ENCODE measurements at places on chromosomes 3 and 15. TPM values are rescaled to one million over a fixed set of nuclear protein-coding genes. Genes with fewer than 3 reads are reported as not detected.

GRCh38 chr3:185313693-185314246 lies 49.2 kb upstream of the MAP3K13 start:
- H3K27me3 ChIP-seq, result peaks cover 4% of the 10 kb centered on the region
- no peak for DNase-seq
- H3K4me3 ChIP-seq, result no peak overlapping the region
- peaks cover 5% of the 10 kb centered on the region for H3K36me3 ChIP-seq

- peaks cover 15% of the 10 kb centered on the region for H3K27me3 ChIP-seq
- DNase-seq, result no peak
- H3K4me1 ChIP-seq, result peaks cover 29% of the 10 kb centered on the region
Measured at GRCh38 chr3:53773611-53774368, 72.4 kb downstream of the CHDH start.

CA12 gene
- 0.46 TPM for total RNA-seq

GRCh38 chr15:89419370-89419984 lies 76.9 kb downstream of the RHCG start:
- no peak overlapping the region for H3K4me3 ChIP-seq
- no peaks in the 10 kb centered on the region for H3K36me3 ChIP-seq
- no peak overlapping the region for H3K27ac ChIP-seq

GRCh38 chr3:25812644-25813043 lies 22.8 kb downstream of the OXSM start:
- H3K4me1 ChIP-seq, result peaks cover 11% of the 10 kb centered on the region
- no peak overlapping the region for H3K4me3 ChIP-seq
- no peak for DNase-seq
- H3K27ac ChIP-seq, result no peak overlapping the region
- no peaks in the 10 kb centered on the region for H3K36me3 ChIP-seq
- H3K27me3 ChIP-seq, result peaks cover 36% of the 10 kb centered on the region

LSAMP gene
- total RNA-seq, result not detected

DNASE1L3 gene
- not detected for total RNA-seq

DNA sequence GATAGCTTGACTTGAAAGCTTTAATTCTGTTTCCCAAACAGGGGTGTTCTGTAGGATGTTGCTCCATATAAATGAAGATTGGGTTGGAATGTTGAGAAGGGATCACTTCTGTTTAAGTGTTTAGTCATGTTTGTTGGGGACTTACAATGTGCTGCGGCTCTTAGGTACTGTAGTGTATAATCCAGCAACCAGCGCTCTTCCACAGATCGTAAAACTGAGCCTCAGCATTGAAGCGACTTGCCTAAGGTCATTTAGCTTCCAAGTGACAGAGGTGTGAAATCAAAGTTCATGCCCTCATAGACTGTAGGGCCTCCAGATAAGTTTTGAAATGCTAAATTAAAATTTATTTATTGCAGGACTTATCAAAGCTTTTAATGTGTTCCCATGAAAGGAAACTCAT lies 1.8 kb downstream of the MKRN2 start:
- H3K36me3 ChIP-seq, result no peaks in the 10 kb centered on the region
- peaks cover 7% of the 10 kb centered on the region for H3K27me3 ChIP-seq
- no peak overlapping the region for H3K27ac ChIP-seq

TXNRD3 gene
- total RNA-seq, result 1.3 TPM

Data from activated T-helper 2 cell treated with anti-CD3 and anti-CD28 coated beads, Interferon-gamma antibody, Interleukin-2, Interleukin-4, amounts not matched to agents 10 μg/mL and 5 μg/mL and 100 μg/mL, durations not matched to agents 14 hours and 24 hours and 36 hours (primary cell).